ENCODE measurements at places on chromosomes 3 and 15.

DNA sequence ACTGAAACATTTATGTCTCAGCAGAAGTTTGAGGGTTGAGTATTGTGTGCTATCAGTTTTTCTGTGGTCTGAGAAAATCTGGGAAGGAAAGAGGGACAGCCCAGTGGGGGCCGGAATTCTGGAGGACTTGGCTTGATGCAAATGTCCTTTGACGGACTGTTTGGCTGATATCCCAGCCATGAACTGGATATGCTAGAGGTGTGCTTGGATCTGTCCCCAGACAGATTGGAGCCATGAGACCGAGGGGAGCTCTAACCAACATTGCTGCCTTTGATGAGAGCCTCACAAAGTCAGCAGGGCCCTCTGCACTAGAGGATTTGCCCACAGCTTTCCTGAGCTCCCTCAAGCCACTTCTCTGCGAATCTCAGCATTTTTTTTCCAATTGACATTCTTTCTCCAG lies 405.6 kb downstream of the NTRK3 start:
- no peak for DNase-seq

DNA sequence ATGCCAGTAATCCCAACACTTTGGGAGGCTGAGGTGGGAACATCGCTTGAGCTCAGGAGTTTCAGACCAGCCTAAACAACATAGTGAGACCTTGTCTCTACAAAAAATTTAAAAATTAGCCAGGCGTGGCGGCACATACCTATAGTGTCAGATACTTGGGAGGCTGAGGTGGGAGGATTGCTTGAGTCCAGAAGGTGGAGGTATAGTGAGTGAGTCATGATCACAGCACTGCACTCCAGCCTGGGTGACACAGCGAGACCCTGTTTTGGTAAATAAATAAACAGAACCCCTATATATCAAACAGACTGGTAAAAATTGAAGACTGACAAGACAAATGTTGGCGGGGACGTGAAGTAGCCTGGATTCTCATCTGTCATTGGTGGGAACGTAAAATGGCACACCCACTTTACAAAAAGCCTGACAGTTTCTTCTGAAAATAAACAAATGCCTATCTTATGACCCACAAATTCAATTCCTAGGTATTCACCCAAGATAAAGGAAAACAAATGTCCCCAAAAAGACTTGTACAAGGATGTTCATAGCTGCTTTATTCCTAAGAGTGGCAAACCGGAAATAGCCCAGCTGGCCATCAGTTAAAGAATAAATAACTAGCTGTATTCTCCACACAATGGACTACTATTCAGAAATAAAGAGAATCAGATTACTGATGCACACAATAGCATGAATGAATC lies 47.0 kb upstream of the GK5 start:
- no peak for DNase-seq

DNA sequence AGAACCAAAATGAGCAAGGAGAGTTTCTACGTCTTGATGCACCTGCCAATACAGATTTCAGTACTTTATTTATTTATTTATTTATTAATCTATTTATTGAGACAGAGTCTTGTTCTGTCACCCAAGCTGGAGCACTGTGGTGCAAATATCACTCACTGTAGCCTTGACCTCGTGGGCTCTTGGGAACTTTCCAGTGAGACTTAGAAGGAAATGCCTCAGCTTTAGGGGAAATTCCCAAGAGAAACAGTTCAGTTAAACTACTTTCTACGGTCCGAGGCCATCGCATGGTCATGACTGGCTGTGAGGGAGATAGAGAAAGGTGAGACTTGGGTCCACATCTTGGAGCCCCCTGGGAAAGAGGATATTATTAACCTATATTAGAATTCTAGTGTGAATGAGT lies 47.0 kb upstream of the HERC1 start:
- DNase-seq = no peak

DNA sequence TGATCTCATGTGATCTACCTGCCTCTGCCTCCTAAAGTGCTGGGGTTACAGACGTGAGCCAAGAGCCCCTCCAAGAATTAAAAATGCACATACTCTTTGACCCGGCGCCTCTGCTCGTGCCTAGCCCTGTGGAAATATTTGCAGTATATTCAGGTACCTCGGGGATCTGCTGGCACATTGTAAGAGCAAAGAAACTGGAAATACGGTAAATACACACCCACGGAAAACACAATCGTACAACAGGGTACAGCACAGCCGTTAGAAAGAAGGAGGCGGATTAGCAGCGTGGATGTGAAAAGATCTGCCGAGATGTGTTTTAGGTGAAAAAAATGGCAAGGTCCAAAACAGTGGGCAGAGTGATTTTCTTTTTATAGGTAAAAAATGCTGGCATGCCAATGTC lies 6.1 kb upstream of the HDAC11 start:
- DNase-seq = no peak

DNA sequence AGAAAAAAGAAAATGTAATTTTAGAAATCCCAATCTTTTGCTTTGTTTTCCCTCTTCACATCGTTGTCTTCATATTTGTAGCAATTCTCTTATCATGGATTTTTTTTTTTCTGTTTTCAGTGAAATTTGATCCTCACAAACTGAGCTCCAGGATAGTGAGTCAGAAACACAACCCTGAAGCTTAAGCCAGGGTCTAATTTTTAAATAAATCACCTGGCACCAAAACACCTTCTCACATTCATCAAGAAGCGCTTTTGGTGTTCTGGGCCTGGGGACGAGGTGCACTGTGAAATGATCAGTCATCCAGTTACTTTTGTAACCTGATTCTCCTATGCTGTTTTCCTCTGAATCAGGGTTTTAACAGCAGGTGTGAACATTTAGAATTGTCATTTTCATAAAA lies 87.7 kb downstream of the REC114 start:
- DNase-seq = no peak

DNA sequence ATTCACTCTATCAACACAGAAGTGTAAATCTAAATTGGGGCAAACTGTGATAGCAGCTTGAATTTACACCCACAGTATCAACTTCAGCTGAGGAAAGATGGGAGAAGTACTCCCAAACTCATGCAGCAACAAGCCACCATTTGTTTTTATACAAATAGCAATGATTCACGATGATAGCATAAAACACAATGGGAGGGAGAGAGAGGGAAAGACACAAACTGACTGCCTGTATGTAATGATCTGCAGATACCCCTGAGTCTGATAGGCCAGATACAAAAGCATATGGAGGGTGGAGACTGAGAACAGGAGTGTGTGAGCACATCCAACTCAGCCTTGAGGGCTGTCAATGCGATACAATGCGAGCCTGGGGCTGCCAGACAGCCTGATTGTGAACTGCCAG lies 79.2 kb downstream of the CNTN3 start:
- DNase-seq = no peak

DNA sequence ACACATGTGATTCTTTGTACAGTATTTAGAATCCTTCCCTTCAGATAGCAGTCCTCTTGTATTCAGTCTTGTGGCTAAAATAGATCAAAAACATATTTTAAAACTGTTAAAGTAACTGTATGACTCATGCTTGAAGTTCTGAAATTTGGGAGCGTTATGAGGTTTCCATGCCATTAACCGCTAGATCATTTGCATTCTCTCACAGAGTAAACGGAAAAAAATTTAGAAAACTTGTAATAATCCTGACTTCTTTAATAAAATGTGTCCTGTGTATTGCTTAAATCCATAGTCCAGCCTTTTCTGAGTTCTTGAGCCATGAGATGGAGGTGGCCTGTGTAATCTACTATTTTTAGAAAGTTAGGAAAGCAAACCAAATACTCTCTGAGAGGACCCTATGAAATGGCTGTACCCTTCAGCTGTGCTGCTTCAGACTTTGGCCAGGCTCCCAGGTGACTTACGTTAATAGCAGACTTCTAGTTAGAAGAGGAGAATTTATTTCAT lies 33.8 kb downstream of the MBNL1 start:
- no peak for DNase-seq

GRCh38 chr3:135690664-135691063 lies 274.9 kb upstream of the PPP2R3A start:
- no peak for DNase-seq

DNA sequence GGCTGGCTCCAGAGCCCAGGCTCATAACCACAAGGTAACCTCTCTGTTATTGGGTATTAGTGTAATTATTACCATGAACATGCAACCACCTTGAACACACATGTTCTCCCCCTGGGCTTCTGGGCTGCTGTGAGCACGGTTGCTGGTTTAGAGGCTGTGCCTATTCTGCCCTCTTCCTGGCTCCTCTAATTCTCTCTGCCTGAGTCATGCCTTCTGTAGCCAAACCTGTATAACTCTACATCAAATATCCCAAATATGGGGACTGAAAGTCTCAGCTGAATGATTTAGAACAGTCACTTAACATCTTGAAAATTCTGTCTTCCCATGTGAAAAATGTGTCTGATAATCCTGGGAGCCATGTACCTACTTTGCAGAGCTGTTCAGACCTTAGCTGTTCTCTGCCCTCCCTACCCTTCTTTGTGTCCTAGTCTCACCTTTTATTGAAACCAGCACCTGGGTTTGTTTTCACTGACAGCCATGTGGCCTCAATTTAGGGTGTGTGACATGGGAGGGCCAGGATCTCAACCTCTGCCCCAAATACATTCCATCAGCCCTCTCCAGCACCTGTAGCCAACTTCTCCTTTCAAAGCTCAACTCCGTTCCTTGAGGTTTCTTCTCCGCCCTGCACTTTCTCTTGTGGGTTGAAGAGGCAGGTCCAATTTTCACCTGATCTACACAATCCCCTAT lies 60.7 kb downstream of the PDZRN3 start:
- DNase-seq = no peak

GRCh38 chr15:19973718-19974117 lies 567.9 kb downstream of the GOLGA6L6 start:
- DNase-seq = peak; percentile 82

DNA sequence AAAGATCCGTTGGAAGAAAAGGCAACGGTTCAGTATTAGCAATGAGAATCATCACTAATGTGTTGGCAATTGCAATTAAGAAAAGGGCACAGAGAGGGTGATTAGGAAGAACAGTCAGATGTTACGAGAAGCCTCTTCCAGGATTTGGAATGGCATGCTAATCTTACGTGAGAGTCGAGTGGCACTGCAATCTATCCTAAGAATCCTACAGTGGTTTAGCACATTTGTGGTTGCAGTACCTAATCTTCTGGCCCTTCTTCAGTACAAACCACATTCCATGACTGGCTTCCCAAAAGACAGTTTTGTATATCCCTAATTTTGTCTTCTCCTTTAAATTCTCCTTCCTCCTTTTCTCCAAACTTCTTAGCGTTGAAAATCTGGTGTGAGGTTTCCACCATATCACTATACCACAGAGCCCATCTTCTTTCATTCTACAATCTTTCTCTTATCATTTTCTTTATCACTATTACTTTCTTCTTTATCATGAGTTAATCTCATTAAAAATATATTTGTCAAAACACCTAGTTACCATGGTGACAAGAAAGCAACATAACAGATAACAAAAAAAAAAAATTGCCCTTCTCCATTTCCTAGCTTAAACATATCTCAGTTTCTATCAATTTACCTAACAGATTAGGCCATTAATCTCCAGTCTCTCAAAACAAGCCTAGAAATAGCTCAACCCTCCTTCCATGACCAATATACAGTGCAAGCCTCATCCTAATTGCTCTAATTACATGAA lies 60.1 kb downstream of the IGSF11 start:
- DNase-seq = no peak

DNA sequence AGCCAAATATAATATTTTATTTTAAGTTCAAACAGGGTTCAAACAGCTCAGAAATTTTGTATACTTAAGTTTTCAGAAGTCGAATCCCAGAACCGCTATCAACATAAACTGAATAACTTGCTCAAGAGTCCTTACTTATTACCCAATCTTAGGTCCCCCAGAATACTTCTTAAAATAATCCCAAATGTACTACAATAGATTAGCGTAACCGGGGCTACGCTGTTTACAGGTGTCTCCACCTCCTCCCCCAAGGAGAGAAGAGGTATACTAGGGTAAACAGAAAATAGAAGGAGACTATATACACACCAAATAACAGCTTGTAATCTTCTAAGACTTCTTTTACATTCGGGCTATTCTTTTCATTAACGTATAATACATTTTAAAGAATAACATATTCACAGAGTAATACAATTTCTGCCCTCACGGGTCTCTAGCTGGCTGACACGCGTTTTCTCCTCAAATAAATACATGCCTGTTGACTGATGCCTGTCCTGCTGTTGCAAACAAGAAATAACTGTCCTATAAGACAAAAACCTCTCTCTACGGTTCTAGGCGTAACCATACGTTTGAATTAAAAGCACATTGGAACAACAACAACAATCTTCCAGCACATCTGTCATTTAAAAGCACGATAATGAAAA lies 1.3 kb downstream of the DENND4A start:
- no peak for DNase-seq

DNA sequence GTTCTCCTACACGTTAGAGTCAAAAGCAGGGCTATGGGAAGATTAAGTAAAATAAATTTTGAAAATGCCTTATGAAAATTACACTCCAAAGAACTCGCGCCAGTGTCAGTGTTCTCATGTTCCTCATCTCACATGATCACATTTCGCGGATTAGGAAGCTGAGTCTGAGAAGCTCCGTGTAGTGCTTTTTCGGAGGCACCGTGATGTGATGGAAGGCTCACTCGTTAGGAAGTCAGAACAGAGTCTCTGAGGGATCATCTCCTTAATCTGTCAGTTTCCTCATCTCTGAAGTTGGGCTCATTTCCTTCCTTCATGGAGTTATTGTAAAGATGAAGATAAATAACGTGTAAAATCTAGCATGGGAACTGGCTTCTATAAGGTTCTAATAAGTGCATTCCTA lies 3.2 kb downstream of the ADIPOQ start:
- no peak for DNase-seq

GRCh38 chr3:63995086-63995485 lies 28.2 kb downstream of the PSMD6 start:
- DNase-seq = no peak

DNA sequence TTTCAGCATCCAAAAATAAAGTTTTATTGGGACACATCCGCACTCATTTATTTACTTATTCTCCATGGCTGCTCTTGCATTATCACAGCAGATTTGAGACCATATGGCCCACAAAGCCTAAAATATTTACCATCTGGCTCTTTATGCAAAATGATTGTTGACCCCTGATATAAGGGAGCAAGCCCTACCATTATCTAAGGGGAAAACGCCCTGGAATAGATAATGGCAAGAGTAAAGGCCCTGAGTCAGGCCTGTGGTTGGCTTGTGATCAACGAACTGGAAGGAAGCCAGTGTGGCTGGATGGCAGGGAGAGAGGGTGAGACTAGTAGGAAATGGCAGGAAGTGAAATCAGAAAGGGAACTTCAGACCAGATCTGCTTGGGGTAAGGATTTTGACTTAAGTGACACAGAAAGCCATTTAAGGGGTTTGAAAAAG lies 24.6 kb upstream of the DMXL2 start:
- DNase-seq = no peak

- no peak for DNase-seq
Measured at GRCh38 chr3:15253023-15253697, 47.1 kb downstream of the CAPN7 start.

- no peak for DNase-seq
Measured at GRCh38 chr15:87720235-87720634, 536.3 kb downstream of the NTRK3 start.

GRCh38 chr3:149306751-149307434 lies 26.5 kb downstream of the TM4SF18 start:
- no peak for DNase-seq

Data from DND-41 (cell line).